MCF 10A (cell line): ENCODE measurements at places on chromosomes 7 and 10.
A peak's percentile ranks its signal among the peaks of the same experiment; 100 is the strongest.

GRCh38 chr7:29764227-29764626 is 42.1 kb upstream of the WIPF3 start:
- DNase-seq = peak; percentile 13

DNA sequence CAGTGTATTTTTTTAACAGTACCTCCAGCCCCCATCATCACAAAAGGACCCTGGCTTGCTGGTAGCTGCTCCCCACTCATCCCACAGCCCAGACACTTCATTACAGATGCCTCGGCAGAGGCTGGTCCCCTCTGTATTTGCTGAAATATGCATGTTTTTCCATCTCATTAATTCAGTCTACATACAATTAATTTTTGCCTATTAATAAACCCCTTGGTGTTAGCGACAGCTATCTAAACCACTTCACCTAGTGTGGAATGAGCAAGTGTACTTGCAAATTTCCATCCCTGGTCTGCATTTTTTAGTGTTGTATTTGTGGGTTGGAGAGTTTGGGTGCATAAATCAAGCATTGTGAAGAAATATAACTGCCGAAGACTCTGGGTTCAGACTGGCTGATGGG is 216.9 kb downstream of the MGMT start:
- DNase-seq = no peak

DNA sequence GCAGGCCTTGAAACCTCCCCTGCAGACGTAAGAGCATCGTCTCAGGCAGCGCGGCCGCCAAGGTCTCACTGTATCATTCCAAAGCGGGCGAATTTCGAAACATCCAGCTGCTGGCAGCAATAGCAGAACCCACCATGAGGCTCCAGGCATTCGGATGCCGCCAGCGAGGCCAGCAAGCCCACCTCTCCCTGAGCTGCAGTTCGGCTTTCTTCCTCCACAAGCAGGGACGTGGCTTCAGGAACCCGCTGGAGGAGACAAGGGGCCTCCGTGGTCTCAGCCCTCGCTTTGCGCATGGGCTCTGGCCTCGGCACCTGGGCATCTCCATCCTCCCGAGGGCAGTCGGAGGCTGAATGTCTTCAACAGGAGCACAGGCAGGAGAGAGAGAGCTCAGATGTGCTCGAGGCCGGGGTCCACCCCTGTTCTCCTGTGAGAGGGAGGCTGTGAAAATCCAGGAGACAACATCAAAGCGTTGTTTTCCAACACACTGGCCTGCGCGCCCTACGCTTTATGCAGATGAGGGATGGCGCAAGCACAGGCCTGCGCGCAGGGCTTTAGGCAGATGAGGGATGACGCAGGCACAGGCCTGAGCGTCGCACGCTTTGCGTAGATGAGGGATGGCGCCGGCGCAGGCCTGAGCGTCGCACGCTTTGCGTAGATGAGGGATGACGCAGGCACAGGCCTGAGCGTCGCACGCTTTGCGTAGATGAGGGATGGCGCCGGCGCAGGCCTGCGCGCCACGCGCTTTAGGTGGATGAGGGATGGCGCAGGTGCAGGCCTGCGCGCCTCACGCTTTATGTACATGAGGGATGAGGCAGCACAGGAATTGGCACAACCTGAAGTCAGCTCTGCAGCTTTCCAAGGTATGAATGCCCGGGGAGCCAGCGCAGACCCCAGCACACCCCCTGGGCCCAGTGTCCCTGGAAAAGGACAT is 103.2 kb downstream of the WDR37 start:
- DNase-seq = no peak

DNA sequence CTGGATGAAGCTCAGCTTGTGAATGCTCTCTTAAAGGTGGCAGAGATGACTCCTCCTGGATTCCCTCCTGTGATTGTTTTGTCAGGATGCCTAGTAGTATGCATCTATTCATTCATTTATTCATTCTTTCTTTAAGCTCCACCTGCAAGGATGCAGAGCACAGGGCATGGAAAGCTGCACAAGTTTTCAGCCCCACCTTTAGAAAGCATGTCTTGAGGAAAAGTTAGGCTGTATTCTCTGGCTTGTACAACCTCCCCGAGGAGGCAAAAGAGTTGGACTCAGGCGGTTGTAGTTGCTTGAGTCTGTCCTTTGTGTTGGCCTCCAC is 22.4 kb downstream of the ARID5B start:
- no peak for DNase-seq

- no peak for DNase-seq
Measured at GRCh38 chr7:129166745-129167144, 21.7 kb upstream of the SMO start.

DNA sequence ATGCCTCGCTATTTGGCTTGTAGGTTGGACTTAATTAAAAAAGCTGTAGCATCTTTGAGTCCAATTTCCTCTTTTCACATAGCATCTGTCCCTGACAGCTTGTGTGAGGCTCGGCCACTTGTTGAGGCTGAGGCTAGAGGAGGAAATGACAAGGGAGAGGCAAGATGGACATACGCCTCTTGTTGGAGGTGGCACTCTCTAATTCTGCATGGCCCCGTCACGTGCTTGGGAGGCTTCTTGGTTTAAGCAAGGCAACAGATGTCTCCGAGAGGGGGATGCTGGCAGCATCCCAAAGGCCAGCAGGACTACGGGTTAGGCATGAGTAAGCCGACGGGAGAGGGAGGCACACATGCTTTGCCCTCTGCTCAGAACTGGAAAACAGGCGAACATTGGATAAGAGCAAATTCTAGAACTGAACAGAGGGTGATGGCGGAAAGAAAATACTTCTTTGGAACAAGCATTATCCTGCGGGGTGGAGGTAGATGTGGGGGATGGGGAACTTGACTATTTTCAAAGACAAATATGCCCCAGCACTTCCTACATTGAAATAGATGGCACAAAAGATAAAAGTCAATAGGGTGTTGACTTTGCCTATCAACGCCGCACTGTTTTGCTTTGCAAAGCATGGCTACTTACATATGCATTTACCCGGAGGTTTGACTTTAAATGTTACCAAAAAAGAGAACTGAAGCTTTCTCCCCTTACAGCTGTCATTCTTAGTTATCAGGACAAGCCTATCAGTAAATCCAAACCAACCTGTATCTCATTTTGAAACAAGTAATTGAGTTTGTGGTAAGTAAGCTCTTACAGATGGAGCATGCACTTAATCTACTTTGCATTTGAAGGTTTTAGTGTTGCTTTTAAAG is 94.8 kb downstream of the CHN2 start:
- DNase-seq = peak; percentile 41

GRCh38 chr10:509361-510102 is 179.9 kb downstream of the DIP2C start:
- no peak for DNase-seq

GRCh38 chr7:9240001-9240400 is 806.6 kb downstream of the NXPH1 start:
- DNase-seq = no peak
